ENCODE measurements at places on chromosomes 6 and 20. TPM values are rescaled to one million over a fixed set of nuclear protein-coding genes. Genes with fewer than 3 reads are reported as not detected.

DNA sequence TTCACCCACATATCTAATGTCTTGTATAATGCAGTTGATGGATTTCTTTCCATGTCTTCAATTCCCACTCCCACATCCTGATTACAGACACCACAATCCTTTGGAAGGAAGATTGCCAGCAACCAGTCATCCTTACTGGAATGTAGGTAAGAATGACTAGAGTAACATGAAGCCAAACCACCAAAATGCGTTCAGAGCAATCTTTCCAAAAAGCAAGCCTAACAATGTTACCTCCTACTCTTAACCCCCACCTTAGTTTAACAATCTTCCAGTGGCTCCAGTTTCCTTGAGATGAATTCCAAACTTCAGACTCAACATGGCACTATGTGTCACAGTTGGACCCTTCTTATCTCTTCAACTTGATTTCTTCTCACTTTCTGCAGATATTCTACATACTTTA, 685.6 kb downstream of the DOK5 start:
- no peak overlapping the region for H3K27ac ChIP-seq
- DNase-seq = no peak

GRCh38 chr6:34237316-34237721, 646 bp downstream of the HMGA1 start:
- peaks cover 18% of the 10 kb centered on the region for H3K36me3 ChIP-seq
- DNase-seq = no peak
- peak overlapping the region; percentile 76 for H3K4me3 ChIP-seq
- peaks cover 20% of the 10 kb centered on the region for H3K4me1 ChIP-seq

DNA sequence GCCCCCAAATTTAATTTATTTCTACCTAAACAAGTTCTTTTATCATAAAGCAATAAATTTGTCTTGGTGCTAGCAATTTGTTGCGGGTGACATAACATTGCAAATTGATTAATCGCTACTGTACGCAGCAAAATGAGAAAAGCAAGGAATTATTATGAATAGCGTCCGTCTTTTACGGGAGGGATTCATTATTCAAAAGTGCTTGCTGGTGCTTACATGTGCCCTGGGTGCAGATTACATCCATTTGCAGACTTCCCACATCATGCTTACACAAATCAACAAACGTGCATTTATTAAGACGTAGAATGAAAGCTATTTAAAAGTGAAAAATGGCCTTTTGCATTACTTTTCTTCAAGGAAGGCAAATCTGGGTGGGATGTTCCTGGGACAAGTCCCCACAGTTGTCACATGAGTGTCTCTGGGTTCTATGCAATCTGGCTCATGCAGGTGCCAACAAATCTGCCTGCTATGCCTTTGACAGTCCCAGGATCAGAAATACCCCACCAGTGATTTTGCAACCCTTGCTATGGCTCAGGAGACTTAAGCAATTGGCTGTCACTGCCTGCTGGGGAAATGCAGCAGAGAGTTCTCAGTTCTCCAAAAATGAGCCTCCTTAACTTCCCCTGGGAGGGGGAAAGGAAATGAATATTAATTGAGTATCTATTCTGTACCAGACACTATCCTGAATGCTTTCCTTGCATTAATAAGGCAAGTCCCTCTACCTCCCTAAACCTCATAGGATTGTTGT, 30.1 kb upstream of the MAFB start:
- no peaks in the 10 kb centered on the region for H3K4me1 ChIP-seq
- DNase-seq = no peak
- H3K27me3 ChIP-seq = no peaks in the 10 kb centered on the region
- H3K4me3 ChIP-seq = no peak overlapping the region
- no peak overlapping the region for H3K27ac ChIP-seq

DNA sequence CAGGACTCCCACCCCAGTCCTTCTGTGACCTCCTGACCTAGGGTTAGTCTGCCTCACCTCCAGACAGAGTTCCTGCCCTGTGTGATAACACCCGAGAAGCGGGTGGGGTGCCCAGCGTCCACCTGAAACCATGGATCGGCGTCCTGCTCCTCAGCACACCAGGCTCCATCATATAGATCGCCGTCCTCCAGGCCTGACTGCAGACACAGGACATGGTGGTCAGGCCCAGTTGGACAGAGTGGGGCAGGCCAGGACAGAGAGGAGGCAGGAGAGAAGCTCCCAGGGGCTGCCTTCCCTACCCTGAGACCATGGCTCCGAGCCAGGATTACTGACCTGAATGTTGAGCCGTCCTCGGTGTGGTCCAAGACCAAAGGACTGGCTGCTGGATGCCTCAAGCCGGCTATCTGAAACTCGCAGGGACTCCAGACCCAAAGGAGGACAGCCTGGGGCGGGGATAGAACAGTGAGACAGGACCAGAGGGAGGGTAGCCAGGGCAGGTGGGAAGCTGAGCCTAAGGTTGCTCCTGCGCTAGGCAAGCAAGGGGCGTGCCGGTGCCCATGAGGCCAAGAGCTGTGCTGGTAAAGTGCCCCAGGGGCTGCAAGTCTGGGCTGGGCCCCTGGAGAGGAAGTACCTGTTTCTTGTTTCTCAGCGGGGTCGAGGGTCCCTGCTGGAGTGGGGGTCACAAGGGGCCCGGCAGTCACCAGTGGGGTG, 2.2 kb downstream of the CPXM1 start:
- H3K27me3 ChIP-seq = peaks cover 28% of the 10 kb centered on the region
- DNase-seq = no peak
- H3K36me3 ChIP-seq = no peaks in the 10 kb centered on the region
- H3K27ac ChIP-seq = no peak overlapping the region

DNA sequence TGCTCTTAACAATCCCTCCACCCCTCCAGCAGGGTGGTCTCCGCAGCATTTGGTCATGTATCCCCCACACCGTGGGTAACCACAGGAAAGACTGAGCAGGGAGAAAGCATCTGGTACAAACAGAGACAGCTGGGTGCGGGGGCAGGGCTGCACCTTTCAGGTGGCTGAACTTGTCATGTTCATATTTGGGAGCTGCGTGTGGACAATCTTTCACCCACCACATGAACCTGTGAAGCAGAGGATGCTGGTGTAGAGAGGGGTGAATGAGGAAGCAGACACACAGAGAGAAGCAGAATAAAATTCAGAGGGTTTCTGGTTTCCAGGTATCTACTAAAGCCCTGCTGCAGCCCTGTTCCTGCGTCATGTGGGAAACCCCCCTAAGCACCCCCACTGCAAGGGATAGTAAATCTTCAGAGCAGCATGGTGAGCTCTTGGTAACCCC, 8.9 kb downstream of the GFOD1 start:
- no peaks in the 10 kb centered on the region for H3K36me3 ChIP-seq
- peaks cover 36% of the 10 kb centered on the region for H3K4me1 ChIP-seq
- H3K4me3 ChIP-seq = no peak overlapping the region
- no peak overlapping the region for H3K27ac ChIP-seq
- H3K27me3 ChIP-seq = no peaks in the 10 kb centered on the region

- no peaks in the 10 kb centered on the region for H3K27me3 ChIP-seq
- H3K36me3 ChIP-seq = no peaks in the 10 kb centered on the region
- no peaks in the 10 kb centered on the region for H3K4me1 ChIP-seq
- H3K27ac ChIP-seq = no peak overlapping the region
Measured at GRCh38 chr6:80259118-80259517, 152.6 kb downstream of the BCKDHB start.

DNA sequence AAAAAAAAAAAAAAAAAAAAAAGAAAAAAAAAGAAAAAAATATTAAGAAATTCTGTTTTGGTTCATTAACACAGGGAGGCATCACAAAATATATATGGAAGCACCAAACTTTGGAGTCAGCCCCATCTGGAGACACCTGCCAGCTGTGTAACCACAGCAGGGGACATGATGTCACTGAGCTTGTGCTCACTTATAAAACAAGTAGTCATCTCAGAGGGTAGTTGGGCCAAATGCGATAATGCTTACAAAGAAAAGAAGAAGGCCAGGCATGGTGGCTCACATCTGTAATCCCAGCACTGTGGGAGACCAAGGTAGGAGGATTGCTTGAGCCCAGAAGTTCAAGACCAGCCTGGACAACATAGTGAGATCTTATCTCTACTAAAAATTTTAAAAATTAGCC, 1.1 kb upstream of the BNIP5 start:
- no peak for DNase-seq
- H3K36me3 ChIP-seq = no peaks in the 10 kb centered on the region
- H3K27ac ChIP-seq = no peak overlapping the region
- peaks cover 15% of the 10 kb centered on the region for H3K4me1 ChIP-seq
- no peak overlapping the region for H3K4me3 ChIP-seq

The SLC17A1 gene
- total RNA-seq = not detected

GRCh38 chr20:53847837-53848170, 222.6 kb downstream of the BCAS1 start:
- H3K4me1 ChIP-seq = no peaks in the 10 kb centered on the region
- H3K4me3 ChIP-seq = no peak overlapping the region
- no peaks in the 10 kb centered on the region for H3K27me3 ChIP-seq
- DNase-seq = no peak
- H3K36me3 ChIP-seq = no peaks in the 10 kb centered on the region

The EFCAB8 gene
- total RNA-seq = 0.17 TPM

DNA sequence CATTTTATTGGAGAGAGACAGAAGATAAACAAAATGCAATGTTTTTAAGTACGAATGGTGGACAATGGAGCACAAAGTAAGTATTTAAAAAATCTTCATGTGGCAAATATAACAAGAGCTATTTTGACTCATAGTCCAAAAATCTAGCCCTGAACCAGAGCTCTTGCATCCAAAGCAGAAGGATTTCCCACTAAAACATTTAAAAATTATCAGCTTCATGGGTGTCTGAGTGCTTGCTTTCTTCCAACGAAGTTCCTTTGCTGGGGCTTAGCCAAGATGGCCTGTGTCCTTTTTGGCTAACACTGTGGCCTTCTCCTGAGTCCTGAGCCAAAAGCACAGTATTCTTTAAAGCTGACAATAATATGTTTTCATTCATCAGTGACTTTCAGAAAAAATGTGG, 161.7 kb downstream of the RIMS1 start:
- H3K4me1 ChIP-seq = no peaks in the 10 kb centered on the region
- no peak for DNase-seq
- no peak overlapping the region for H3K4me3 ChIP-seq
- H3K27me3 ChIP-seq = no peaks in the 10 kb centered on the region
- no peak overlapping the region for H3K27ac ChIP-seq

DNA sequence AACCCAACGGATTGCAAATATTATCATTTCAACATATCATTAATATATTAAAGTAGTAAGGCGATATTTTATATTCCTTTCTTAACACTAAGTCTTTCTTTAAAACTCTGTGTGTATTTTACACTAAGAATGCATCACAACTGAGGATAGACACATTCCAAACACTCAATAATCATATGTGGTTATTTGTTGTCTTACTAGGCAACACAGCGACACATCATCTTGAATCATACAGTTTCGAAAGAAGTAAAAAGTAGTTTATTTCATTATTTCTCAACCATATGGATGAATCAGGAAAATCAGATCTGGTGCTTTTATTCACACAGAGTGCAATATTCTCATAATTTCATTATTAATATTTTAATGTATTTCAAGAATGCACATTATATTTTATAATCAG, 662.4 kb downstream of the EPHA7 start:
- no peaks in the 10 kb centered on the region for H3K4me1 ChIP-seq
- no peak overlapping the region for H3K4me3 ChIP-seq
- no peak overlapping the region for H3K27ac ChIP-seq
- DNase-seq = no peak

The SLC44A4 gene
- total RNA-seq = 0.80 TPM

GRCh38 chr6:27251606-27252251, 4.2 kb downstream of the PRSS16 start:
- peaks cover 16% of the 10 kb centered on the region for H3K4me1 ChIP-seq
- no peak for DNase-seq
- H3K27me3 ChIP-seq = no peaks in the 10 kb centered on the region
- no peaks in the 10 kb centered on the region for H3K36me3 ChIP-seq
- peak overlapping the region; percentile 50 for H3K4me3 ChIP-seq

DNA sequence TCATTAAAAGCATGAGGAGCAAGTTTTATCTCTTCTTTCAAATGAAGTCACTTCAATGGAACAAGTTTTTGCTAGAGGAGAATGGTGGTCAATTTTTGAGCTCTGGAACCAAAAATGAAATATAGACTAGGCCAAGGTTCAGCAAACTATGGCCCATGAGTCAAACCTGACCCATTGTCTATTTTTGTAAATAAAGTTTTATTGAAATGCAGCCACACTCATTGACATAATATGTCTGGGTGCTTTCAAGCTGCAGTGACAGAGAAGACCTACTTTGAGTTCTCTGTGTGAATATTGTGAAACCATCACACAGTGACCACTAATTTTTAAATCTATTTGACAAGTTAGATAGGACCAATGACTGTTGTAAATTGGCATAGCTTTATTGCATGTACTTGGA, 13.4 kb downstream of the RAE1 start:
- H3K27ac ChIP-seq = no peak overlapping the region
- H3K27me3 ChIP-seq = no peaks in the 10 kb centered on the region
- H3K4me3 ChIP-seq = no peak overlapping the region
- no peaks in the 10 kb centered on the region for H3K4me1 ChIP-seq
- no peak for DNase-seq

The CTCFL gene
- total RNA-seq = not detected

DNA sequence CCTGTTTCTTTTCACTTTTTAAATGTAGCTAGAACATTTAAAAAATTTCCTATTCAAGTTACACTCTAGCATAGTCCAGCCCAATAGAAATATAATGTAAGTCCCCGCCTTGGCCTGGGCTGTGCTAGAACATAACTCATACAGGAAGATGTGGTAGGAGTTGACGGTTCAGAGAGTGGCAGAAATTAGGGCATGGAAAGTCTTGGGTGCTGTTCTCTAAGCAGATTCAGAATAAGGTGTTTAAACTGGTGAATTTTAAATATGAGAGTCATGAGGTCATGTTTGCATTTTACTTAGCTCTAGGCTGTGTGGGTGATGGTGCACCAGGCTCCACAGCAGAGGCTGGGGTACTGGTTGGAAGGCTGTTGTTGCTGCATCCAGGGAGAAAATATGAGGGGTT, 256.5 kb downstream of the FARS2 start:
- no peak overlapping the region for H3K4me3 ChIP-seq
- H3K4me1 ChIP-seq = no peaks in the 10 kb centered on the region
- H3K27me3 ChIP-seq = no peaks in the 10 kb centered on the region
- DNase-seq = peak; percentile 37
- H3K36me3 ChIP-seq = no peaks in the 10 kb centered on the region
- no peak overlapping the region for H3K27ac ChIP-seq

The GSTA3 gene
- total RNA-seq = not detected

DNA sequence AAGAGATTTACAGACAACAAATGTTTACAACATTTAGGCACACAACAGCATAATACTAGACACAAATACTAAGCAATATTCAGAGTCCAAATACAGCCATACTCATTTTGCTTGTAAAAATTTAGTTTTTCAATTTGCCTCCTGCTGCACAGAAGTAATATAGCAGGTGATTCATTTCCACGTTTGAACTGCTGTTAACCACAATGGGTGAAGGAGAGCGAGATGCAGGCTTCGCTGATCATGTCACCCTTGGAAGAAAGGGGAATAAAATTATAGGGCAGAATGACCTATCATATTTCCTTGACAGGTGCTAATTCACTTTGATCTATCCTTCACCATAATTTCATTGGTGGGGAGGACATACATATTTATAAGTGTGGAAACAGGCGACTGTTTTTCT, 643.8 kb upstream of the AGPAT4 start:
- H3K4me3 ChIP-seq = no peak overlapping the region
- H3K36me3 ChIP-seq = no peaks in the 10 kb centered on the region
- no peak for DNase-seq
- H3K27ac ChIP-seq = no peak overlapping the region
- no peaks in the 10 kb centered on the region for H3K4me1 ChIP-seq
